ENCODE measurements at places on chromosomes 5 and 9.

GRCh38 chr5:105882956-105883481, 1787.7 kb downstream of the EFNA5 start:
- no peak for DNase-seq

- no peak for DNase-seq
Observed at GRCh38 chr5:140108093-140109017, 5.6 kb upstream of the PURA start.

DNA sequence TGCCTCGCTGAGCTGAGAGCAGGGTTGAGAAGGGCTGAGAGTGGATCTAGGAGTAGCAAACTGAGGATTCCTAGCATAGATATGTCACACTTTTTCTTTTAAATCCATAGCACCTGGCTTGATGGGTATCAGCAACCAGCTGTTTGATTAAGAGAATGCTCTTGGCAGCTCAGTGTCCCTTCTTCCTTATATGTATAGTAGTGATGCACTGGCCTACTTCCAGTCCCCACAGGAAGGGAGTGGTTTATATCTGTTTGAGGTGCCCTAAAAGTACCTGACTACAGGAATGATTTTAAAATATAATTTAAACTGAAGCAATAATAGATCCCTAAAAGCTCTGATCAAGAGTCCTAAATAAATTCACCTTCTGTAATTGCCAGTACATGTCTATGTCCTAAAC, 546.8 kb upstream of the ZNF608 start:
- no peak for DNase-seq

DNA sequence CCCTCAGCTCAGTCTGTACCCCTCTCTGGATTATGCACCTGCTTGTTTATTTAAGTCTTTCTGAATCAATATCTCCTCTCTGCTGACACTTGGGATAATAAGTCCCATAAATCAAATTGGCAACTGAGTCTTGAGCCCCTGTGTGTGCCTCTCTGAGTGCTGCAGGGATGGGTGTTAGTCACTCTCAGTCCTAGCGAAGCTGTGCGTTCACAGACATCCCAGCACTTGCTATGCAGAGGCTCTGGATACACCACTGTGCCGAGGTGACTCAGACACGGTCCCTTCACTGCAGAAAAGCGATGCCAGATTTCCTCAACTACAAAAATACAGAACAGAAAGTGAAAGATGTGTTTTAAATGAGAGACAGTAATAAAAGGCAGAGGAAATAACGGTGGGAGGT, 4.1 kb upstream of the KCNMB1 start:
- peak; percentile 35 for DNase-seq

DNA sequence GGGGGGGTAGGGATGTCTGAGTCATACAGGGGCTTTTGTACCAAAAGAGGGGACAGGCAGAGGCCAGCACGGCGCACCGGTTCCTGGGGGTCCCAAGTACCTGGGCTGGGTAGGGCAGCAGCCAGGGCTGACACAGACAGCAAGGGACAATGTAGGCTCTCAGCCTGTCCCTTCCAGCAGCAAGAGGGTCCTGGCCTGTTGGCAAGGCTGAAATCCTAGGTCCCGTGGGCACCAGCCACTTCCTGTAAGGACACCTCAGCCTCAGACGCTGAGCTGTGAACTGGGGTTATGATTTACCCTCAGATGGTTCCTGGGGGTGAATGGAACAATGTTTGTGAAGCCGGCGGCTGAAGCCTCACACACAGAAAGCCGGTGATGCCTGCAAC, 41.3 kb downstream of the NACC2 start:
- DNase-seq = no peak

DNA sequence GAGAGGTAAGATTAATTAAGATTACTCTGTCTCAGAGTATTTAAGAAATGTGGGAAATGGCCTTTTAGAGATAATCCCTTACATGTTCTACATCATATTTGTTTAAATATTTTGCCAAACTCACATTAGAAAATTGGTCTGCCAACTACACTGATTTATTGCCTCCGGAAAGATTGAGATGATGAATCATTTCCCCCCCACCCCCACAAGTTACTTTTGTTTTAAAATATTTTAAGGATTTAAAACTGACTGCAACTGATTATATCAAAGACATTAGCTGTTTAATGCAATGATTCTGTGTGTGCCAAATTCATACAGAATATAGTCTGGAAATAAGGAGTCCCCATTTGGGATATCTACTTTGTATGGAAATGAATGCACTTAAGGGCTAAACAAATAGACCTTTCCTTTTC, 674.4 kb downstream of the PRR16 start:
- no peak for DNase-seq

DNA sequence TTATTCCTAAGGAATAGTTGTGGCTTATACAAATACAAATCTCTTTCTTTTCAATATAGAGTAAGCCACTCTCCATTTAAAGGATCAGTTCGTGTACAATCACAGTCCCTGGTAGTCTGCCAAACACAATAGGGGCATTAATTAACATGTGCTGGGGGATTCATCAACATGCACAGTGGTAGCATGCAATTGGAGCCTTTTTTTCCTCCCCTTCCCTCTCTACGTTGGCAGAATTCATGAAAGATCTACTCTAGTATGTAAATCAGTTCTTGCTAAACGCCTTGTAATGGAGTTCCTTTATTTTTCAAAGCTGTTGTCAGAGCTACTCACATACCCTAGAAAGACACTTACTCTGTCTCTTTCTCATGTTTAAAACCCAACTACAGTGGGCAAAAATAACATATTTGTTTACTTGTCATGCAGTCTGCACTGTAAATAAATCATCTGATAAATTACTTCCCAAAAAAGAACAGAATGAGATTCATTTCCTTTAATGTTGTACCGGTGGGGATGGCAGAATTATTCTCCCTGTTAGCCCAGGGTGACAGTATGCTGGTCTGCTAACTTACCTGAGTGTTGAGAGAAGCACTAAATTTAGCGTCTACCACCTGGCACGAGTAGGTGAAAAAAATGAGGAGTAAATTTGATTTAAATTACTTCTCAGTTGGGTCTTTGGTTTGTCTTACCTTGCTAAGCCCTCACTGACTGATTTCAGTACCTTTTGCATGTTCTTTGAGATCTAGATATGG, 341.5 kb upstream of the CCNH start:
- DNase-seq = no peak

All from activated CD4-positive, alpha-beta T cell treated with anti-CD3 and anti-CD28 coated beads, Interleukin-2, amount 50 U/mL, for 24 hours (primary cell).